NCI-H1105 treated with DMSO at 0.1 percent for 48 hours (cell line): ENCODE measurements at places on chromosomes 16 and 17.
A peak's percentile ranks its signal among the peaks of the same experiment; 100 is the strongest.

DNA sequence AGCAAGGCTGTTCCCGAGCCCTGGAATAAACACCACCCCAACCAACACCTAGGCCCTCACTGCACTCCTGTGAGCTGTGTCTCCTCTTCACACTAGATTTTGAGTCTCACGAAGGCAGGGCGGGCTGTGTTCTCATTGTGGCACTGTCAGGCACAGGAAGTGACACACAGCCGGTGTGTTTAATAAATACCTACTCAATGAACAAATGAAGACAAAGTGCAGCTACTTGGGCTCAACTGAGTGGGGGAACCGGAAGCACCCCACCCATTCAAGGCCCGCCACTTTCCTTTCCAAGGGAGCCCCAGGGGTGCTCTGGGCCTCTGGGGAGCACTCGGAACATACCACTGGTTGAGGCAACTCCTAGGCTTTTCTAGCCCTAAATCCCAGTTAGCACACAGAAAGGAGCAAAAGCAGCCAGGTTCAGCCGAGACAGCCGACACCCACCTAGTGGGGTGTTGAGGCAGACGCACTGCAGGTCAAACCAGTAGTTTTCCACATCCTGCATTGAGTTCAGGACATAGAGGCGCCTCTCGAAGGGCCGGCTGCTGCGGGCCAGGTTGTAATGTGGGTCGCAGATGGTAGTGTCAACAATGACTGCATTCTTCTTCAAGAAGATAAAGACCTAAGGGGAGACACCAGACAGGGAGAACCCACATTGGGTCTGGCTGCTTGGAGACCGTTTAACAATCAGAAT is 57.7 kb downstream of the GTF3C1 start:
- DNase-seq = no peak

DNA sequence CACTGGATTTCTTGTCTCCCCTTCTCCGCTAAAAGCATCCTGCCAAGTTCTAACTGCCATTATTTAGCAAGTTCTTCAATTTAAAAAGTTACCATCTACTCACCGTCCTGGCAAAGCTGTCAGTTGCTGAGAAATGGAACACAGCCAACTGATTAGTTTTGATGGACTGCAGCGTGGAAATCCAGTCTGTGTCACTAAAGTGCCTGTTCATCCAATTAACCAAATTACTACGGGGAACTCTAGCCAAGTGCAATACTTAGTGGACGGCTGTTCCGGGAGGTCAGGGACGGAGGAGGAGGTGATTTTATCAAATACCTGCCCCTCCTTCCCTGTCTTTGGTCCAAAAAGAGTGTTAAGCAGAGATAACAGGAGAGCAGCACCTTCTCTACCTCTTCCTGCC is 260.7 kb downstream of the MAF start:
- DNase-seq = peak; percentile 55

DNA sequence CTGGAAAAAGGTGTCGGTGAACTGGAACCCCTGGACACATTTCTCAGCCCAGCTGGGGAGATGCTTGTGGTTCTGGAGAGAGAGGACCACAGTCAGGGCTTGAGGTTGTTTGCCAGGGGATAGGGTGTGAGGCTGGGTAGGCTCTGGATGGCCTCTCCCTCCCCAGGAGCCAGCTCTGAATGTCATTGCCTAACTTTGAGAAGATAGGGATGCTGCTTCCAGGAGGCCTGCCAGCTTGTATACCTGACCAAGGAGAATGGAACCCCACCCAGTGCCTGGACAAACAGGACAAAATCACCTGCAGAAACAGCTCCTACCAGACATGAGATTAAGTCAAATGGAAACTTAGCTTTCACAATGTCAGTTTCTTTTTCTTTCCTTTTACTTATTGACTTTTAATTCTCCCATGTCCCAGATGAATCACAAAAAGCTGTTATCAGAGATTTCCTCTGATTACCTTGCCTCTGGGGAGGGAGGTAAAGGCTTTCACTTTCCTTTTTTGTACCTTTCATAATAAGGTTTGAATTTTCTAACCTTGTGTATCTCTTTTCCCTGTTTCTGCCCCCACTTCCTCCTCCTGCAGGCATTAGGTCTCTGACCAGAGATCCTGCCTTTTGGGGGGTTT is 29.8 kb upstream of the PLLP start:
- no peak for DNase-seq

DNA sequence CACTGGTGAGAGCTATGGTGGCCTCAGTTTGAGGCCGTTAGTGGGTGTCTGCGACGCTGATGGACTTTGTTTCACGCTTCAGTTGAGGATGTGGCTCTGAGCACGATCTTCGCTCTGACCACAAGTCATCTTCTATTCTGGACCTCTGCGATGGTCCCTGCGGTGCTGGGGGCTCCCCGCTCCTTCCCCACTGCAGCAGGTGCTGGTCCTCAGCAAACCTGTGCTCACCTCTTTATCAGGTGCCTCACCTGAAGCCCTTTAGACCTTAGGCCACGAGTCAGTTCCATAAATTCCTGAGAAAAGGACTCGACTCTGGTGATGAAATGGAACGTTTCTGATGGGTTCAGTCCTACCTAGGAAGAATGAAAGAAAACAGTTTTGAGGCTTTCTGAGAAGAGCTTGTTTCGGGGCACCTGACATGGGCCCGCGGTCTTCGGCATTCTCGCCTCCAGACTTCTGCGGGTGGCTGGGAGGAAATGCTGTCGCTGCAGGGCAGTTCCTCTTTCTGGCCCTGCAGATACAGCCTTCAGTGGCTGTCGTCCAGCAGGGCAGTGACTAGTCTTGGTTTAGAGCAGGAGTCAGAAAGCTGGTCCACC is 4.7 kb downstream of the KCTD5 start:
- DNase-seq = no peak
